ENCODE measurements at places on chromosomes 7 and 10. TPM values are rescaled to one million over a fixed set of nuclear protein-coding genes. Genes with fewer than 3 reads are reported as not detected.

DNA sequence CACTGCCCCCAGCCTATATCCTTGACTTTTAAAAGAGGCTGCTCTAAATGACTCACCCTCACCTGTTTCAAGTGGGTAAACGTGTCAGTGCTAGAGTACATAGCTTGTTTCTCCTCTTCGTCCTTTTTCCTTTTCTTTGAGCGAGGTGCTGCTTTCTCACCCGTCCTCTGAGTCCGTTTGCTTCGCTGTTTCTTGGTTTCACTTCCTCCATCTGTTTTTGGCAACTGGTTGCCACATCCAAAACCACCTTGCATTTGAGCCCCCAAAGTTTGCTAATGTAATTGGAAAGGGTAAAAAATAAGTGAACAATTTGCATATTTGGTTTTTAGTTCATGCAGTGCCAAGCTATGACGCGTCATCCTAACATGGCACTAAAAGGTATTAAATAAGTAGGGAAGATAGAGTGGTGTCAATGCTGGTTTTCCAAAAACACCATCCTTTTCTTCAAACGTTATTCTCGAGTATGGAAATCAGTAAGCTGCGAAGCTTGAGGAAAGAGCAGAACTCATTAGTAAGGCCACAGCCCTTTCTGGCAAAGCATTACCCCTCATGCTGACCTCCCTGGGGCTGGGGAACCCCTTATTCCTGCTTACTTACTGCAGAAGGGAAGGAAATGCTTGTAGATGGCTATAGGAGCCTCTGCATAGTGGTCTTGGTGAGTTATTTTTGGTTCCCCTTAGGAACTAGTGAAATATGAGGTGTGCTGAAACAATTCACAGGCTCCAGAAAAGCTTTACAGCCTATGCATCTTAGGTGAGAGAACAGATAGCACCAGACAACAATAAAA is 133.5 kb downstream of the GALNT11 start:
- DNase-seq, result no peak

DNA sequence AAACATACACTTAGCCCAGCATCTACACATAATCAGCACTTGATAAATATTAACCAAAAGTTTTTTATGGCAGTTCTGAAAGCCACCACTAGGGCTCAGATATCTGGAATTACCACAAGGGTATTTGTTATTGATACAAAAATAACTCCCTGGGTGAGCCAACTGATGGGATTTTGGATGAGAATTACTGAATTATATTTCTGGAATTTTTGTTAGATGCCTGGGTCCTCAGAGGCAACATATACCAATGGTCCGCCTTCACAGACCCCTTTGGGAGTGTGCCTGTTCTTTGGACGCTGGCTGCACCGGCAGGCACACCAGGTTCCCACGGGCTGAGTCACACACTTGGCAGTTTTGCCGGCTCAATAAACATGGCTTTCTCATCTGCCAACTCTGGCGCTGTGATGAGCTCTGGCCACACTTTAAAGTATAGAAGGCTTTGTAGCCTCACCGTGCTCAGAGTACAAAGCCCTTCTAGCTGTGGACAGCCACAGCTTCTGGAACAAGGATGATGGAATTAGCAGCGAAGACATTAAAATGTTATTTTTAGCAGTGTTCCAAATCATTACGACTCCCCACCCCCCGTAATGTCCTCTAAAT is 24.5 kb upstream of the EEPD1 start:
- DNase-seq, result peak; percentile 28

DNA sequence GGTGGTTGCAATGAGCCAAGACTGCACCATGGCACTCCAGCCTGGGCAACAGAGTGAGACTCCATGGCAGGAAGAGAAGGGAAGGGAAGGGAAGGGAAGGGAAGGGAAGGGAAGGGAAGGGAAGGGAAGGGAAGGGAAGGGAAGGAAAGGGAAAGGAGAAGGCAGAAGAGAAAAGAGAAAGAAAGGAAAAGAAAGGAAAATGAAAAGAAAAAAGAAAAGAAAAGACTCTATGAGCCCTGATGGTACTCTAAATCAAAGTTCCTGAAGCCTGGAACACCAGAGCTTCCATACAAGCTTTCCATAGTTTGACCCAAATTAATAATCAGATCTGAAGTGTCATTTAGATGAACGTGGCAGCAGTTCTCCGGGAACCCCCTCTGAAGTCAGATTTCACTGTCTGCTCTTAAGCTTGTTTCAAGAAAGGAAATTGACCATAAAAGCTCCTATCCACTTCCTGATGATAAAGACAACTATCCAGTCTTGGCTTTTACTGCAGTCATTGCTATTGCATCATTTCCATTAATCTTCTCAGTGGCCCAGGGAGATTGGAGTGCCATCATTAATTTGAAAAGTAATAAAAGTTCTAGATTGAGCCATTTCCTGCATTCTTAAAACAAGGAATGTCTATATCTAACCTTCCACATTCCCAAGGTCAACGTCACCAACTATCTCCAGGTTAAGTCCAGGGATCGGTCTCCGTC is 44.2 kb upstream of the FRMD4A start:
- no peak for DNase-seq

Gene FAM200A
- 2.5 TPM for total RNA-seq

Gene SFXN3
- total RNA-seq, result 772 TPM

GRCh38 chr10:76935941-76936613 is 701.5 kb downstream of the KCNMA1 start:
- DNase-seq, result no peak

DNA sequence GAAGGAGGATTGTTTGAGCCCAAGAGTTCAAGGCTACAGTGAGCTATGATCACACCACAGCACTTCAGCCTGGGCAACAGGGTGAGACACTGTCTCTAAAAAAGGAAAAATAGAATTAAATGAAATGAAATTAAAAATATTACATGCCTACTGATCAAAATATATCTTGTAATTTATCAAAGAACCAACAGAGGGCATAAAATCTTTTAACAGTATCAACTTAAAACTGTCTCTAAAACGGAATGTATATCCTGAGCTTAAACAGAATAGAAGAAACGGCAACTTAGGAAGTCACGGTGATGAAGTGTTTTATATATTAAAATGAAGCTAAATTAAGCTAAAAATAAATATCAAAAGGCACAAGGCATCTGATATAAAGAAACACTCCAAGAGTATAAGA is 78.8 kb downstream of the MTPAP start:
- DNase-seq, result no peak

Gene LIPN
- not detected for total RNA-seq

Gene C10orf67
- not detected for total RNA-seq

DNA sequence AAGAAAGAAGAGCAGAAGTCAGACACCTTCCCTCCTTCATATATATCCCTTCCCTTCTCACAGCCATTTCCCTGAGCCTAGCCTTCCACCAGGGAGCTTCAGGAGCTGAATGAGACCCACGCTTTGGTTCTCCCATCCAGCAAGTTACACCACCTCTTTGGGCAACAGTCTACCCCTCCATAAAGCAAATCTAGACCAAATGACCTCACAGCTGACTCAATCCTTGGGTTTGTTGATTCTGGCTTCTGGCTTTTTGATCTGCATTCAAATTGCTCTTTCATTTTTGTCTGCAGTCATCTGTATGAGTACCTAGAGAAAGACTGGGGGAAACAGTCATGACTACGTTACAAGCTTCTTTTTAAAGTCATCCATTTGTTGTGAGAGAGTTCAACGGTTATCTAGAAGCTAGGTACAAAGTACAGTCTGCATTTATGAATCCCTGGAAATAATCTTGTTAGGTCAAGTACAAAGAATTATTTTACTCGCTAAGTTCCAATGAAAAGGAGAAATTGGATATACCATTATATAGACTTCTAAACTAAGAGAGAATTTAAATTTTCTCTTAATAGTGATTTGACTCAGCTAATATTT is 86.3 kb downstream of the RAB11FIP2 start:
- no peak for DNase-seq

- DNase-seq, result no peak
Measured at GRCh38 chr7:85018498-85018897, 168.4 kb downstream of the SEMA3D start.

Gene SEMA3A
- total RNA-seq, result 4.3 TPM

Gene HOXA1
- 5.3 TPM for total RNA-seq

DNA sequence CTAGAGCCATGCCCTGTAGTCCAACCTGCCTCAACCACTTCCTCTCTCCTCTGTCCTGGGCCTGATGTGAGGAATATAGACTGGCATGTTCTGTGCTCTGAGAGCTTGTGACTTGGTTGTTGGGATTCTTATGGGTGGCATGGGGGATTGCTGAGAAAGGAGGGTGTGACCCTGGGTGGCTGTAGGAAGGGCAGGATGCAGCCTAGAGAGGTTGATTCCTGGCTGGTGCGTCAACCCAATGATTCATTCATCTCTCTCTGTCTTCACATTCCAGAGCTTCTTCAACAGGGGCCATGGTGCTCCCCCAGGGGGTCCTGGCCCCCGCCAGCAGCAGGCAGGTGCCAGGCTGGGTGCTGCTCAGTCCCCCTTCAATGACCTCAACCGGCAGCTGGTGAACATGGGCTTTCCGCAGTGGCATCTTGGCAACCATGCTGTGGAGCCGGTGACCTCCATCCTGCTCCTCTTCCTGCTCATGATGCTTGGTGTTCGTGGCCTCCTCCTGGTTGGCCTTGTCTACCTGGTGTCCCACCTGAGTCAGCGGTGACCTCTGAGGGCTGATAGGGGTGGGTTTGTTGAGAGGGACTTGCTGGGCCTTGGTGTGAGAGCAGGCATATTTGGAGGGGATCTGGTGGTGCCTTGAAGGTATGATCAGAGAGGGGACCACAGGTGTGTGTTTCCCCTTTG is 2.6 kb downstream of the FAM241B start:
- peak; percentile 10 for DNase-seq

Gene GSTO2
- 9.1 TPM for total RNA-seq

DNA sequence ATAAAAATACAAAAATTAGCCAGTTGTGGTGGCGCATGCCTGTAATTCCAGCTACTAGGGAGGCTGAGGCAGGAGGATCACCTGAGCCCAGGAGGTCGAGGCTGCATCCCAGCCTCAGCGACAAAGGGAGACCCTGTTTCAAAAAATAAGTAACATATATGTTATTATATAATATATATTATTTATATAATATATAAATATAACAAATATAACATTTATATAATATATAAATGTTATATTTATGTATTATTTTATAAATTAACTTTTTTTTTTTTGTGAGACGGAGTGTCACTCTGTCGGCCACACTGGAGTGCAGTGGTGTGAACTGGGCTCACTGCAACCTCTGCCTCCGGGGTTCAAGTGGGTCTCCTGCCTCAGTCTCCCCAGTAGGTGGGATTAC is 1.5 kb upstream of the POR start:
- DNase-seq, result no peak

DNA sequence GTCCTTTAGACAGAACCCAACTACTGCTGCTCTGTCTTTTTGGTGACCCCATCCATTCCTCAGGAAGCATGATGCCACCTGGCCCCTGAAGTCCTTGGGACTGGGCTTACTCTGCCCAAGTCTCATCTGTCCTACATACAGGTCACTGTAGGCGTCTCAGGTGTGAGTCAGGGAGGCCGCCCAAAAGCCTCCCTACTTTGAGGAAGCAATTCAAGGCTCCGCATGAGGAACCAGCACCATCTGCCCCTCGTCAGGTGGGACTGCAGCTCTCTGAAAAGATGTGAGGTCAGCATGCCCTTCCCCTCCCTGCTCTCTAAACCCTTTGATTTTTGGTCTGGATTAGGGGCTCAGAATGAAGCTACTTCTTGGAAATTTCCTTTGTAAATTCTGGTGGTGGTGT is 354.8 kb downstream of the CXCL12 start:
- no peak for DNase-seq

DNA sequence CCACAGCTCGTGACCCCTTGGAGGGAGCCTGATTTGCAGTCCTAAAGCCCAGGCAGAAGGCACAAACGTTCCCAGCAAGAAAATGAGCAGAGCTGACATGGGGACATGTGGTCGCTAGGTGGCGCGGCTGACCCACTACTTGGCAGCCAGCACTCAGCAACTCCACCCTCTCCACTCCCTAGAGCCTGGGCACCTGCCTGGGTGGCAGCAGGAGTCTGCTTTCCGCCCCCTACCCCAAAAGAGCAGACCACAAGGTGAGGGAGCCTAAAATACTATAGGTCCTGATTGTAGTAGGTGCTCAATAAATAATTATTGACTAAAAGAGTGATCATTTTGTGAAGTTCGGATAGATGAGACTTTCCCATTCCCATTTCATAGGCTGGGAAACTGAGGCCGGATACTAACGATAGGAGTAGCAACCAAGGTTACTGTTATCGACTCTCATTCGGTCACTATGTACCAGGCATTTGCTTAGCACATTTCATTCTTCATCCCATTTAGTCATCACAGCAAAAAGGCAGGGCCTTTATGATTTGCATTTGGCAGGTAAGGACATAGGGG is 57.4 kb downstream of the NEUROG3 start:
- peak; percentile 57 for DNase-seq

- DNase-seq, result no peak
Measured at GRCh38 chr10:3666525-3667302, 118.3 kb downstream of the KLF6 start.

Gene TUBAL3
- 95.4 TPM for total RNA-seq

GRCh38 chr7:112400141-112400540 is 50.1 kb upstream of the IFRD1 start:
- DNase-seq, result no peak

DNA sequence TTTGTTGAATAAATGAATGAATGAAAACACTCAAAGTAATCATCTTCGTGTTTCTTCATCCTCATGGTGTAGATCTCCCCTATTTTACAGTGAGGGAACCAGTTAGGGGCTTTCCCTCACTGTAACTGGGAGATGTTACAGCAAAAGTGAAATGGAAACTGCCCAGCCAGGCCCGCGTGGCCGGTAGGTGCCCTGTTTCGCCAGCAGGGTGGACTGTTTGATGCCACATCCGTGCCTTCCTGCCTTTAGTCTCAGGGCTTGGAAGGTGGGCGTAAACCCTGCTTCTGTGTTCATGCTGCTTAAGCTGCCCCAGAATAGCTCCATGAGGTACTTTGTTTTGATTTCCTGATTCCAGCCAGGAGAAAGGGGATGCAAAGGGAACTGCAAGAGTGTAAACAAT is 268.8 kb downstream of the PLXNA4 start:
- no peak for DNase-seq

DNA sequence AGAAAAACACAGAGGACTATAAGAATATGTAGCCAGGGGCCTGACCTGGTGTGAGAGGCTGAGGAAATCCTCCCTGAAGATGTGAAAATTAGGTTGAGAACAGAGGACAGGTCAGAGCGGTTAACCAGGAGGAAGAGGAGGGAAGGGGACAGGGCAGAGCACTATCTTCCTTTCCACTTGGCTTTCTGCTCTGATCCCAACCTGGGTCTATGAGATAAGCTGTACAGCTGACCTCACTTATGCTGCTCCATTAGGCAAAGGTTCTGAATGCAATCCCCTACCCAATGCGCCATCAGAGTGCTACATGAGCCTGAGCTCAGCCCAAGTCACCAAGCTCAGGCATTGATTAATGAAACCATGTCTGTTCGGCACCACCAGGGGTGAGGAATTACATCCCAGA is 10.5 kb downstream of the LIPA start:
- DNase-seq, result no peak

DNA sequence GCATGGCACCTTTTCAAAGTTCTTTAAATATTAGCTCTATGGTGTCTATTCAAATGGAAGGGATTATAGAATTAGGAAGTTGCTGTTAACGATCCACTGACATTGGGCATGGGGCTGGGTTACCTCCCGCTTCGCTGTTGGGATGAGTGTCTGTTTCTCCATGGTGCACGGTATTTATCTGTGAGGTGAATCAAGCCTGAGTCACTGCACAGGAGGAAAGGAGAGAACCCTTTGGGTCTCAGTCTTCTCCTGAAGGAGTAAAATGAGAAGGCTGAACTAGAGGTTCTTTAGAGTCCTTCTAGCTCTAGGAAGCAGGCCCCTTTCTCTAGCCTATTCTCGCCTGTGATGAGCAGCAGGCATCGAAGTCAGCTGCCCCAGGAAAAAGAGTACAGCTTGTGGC is 7.3 kb downstream of the JCAD start:
- DNase-seq, result no peak

Gene PDE1C
- 3.6 TPM for total RNA-seq

- no peak for DNase-seq
Measured at GRCh38 chr7:1250901-1251300, 18.2 kb downstream of the UNCX start.

Gene CFAP70
- total RNA-seq, result 2.9 TPM

All from Peyer's patch (tissue), 4 donors.